ENCODE measurements at places on chromosomes 5 and 9.

- DNase-seq, result no peak
Measured at GRCh38 chr5:123945548-123945947, 433.6 kb downstream of the CSNK1G3 start.

- peak; percentile 66 for DNase-seq
Measured at GRCh38 chr5:141508798-141509611, 20.1 kb downstream of the PCDHGC5 start.

GRCh38 chr5:66239034-66239433, 94.9 kb downstream of the SREK1 start:
- DNase-seq, result no peak

GRCh38 chr5:121979691-121980090, 17.9 kb downstream of the SRFBP1 start:
- no peak for DNase-seq

DNA sequence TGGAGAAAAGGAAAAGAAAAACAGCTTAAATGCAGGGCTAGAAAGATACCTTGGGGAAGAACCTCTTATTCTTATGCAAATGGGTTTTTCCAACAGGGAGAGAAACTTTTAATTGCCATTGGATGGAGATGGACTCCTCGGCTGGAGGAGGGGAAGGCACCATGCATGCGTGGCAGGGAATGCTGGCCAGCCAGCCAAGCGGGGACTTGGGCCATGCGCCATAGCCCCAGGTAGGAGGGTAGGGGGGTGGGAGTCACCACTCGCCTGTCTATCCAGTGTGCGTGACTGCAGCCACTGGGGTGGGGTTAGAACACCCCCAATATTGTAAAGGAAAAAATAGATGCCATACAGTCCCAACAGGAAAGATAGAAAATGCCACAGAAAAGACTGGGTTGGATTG, 119.9 kb upstream of the ELAVL2 start:
- DNase-seq, result no peak

DNA sequence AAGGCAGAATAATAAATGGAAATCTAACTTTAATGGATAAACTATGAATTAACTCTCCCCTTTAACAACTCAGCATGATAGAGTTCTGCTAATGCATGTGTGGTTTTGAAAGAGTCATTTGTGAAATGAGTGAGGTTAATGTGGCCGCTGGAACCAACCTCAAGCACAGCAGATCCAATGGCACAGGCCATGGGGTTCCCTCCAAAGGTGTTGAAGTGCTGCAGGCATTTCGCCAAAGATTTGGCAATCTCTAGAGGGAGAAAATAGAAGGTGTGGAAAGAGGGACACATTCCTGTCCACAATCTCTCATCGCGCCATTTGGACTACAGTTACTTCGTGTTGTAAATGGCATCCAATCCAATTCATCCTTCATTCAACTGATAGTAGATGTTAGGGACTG, 35.0 kb downstream of the AGXT2 start:
- DNase-seq, result no peak

DNA sequence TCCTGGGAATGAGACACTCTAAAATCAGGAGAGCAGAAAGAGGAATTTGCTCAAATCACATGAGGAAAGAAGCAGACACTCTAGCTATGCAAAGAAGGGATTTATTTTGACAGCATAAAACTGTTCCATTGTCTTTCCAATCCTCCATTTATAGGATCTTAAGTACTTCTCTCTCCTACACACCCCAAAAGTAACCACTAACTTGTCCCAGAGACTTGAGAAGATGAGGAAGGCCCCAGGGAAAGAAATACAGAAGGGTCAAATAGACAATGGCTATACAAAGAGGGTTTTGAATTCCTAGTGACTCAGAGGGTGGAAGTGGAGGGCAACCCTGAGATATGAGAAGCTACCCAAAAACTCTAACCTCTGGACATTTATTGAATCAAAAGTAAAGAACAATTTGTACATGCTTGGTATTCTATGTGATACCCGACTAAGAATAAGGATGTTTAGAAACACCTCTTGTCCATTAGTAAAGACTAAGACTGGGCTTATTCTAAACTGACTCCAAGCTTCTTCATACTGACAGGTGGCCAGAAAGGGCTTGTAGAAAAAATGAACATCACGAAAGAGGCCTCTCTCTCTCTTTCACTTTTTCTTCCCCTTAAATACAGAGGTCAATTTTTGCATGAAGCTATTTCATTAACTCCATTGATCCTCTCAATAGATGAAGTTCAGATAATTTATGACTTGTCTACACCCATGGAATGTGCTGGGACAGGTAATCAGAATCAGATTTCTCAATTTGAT, 20.6 kb downstream of the DMAC1 start:
- no peak for DNase-seq

- DNase-seq, result no peak
Measured at GRCh38 chr9:108158236-108158995, 668.8 kb upstream of the KLF4 start.

- no peak for DNase-seq
Measured at GRCh38 chr9:132698989-132699388, 28.7 kb downstream of the GTF3C4 start.

- DNase-seq, result no peak
Measured at GRCh38 chr5:82160948-82161347, 117.2 kb downstream of the RPS23 start.

- no peak for DNase-seq
Measured at GRCh38 chr5:10538789-10539686, 24.8 kb upstream of the ANKRD33B start.

DNA sequence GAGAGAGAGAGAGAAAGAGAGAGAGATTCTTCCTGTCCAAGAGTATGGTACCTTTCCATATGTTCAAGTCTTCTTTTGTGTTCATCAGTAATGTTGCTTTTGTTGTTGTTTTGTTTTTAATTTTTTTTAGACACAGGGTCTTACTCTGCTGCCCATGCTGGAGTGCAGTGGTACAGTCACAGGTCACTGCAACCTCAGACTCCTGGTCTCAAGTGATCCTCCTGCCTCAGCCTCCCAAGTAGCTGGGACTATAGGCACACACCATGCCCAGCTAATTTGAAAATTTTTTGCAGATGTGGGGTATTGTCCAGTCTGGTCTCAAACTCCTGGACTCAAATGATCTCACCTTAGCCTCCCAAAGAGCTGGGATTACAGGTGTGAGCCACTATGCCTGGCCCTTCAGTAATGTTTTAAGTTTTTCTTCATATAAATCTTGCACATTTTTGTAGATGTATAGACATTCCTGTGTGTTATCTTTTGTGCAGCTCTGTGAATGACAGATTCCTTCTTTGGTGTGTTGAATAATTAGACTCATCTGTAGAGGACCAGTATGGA, 36.3 kb downstream of the ZNF483 start:
- DNase-seq, result no peak

GRCh38 chr5:174589011-174589410, 135.4 kb upstream of the MSX2 start:
- DNase-seq, result no peak

- no peak for DNase-seq
Measured at GRCh38 chr5:148569948-148570347, 84.4 kb downstream of the HTR4 start.

- DNase-seq, result no peak
Measured at GRCh38 chr9:135607401-135608293, 31.7 kb downstream of the GLT6D1 start.

GRCh38 chr5:97968346-97968745, 785.3 kb upstream of the RIOK2 start:
- DNase-seq, result no peak

DNA sequence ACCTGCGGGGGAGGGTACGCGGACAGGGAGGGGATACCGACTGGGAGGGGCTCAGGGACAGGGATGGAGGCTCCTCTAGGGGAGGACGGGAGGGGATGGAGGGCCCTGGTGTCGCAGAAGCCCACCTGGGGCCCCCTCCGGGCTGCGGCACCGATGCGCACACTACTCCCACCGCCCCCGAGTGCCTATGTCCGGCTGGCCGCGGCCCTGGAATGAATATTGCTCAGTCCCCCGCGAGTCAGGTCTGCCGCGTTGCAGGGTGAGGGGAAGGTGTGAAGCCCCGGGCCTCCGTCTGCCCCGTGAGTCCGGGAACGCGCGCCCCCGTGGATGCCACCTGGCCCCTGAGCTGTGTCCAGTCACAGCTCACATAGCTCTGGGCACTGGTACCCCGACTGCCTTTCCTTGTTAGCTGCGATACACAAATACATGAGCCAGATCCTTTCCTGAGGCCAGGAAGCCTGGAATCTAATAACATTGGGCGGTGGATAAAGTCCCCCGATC, 44.5 kb upstream of the PRSS3 start:
- DNase-seq, result no peak

DNA sequence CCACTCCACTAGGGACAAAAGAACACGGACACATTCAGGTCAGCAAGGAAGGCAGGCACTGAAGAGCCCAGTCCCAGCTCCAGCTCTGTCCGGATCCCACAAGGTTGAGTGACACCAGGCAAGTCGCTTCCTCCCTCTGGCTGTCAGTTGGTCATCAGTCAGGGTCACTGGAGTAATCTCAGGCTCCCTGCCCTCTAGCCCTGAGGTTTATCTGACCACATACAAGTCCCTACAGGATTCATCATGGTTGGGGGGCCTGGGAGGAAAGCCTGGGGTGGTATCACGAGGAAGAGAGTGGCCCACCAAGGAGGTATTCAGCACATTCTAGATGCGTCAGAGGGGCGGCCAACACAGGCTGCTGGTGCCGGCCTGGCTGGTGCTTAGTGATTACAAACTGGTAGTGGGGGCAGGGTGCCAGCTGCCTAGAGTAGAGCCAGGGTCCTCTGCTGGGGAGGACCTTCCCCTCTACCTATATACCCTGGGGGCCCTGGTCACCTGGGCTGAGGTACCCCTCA, 81.5 kb downstream of the SHB start:
- no peak for DNase-seq

DNA sequence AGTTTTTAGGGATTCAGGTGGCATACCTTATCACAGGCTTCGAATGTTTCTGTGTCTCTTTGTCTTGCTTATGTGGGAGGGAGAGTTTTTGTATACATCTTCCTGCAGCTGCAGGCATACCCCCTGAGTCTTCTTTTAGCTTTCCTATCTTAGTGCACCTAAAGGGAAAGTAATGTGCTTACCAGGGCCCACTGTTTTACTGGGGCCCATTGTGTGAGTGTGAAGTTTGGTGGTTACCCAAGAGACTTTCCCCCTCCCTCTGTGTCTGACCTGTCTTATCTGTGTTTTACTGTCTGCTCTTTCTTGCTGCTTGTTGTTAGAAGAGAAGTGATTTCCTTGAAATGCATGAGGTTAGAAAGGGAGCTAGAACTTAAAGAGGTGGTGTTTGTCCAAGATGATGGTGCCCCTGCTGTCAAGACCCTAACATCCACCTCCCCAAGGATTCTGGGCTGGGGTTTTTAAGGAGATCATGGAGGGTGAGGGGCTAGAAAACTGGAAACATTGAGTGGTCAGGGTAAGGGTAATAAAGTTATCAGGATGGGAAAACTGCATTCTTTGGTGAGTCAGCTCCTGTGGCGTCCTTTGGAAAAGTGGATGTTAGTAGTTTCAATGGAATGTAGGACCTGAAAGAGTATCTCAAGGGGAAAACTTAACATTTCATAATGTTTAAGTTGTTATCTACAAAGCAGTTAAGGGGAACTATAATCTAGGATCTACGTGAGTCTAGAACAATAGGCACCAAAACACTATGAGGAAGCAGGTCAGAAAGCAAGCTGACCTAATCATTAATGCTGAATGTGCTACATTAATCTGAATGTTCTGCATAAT, 583.5 kb upstream of the TUSC1 start:
- DNase-seq, result peak; percentile 53

GRCh38 chr5:143119291-143119769, 284.2 kb downstream of the NR3C1 start:
- no peak for DNase-seq

DNA sequence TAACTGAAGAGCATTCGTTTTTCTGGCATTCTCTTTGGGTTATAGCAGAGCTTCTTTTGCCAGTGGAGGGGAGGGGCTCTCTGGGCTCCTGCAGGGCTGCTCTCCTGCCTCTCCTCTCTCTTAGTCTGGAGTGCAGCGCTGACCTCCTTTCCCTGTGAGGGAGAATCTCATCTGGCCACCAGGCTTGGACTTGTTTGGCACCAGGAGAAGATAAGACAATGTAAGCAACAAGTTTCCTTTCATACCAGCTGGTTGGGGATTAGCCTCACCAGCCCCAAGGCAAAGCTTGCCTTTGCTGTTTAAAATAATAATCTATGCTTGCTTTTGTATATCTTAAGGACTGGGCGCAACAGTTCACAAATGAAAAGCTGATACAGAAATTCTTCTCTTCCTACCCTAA, 196.4 kb downstream of the TLE4 start:
- no peak for DNase-seq

- DNase-seq, result no peak
Measured at GRCh38 chr9:111661150-111661801, at the start of gene GNG10. GNG10 (plus strand) TSS chr9:111661605; CDS start chr9:111661635, 30 bp downstream.

GRCh38 chr5:17441351-17441750, 56.7 kb upstream of the TAF11L2 start:
- no peak for DNase-seq

GRCh38 chr5:91020065-91020800, 362.9 kb downstream of the ARRDC3 start:
- peak; percentile 82 for DNase-seq

- peak; percentile 31 for DNase-seq
Measured at GRCh38 chr5:121366515-121366914, 485.2 kb upstream of the FTMT start.

GRCh38 chr5:62718324-62718723, 139.7 kb downstream of the LRRC70 start:
- no peak for DNase-seq

DNA sequence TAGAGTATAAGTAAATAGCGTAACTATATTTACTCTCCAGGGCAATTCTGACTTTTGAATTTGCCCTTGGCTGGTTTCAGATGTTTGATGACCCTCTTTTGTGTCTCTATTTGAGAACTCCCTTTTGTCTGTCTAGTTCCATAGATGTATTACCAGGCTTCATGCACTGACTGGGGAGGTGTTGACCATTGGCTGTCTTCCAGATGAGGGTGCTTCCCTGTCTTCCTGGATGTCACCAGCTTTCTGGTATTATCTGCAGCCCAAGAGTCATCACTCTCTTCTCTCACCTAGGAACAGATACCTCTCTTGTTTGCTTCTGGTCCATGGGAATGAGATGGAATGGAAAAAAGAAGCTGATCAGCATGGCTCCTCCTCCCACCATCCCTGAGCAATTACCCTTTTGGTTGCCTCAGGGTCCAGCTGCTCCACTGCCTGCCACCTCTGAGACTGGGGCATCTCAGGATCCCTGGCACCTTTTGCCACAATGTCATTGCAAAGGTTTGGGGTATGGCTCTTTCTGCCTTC, 58.7 kb upstream of the TMED7 start:
- DNase-seq, result no peak

- DNase-seq, result no peak
Measured at GRCh38 chr5:539469-540070, 15.3 kb upstream of the SLC9A3 start.

GRCh38 chr5:168301593-168302390, 10.3 kb downstream of the WWC1 start:
- no peak for DNase-seq
